Activated T-cell treated with anti-CD3 and anti-CD28 coated beads for 1 hour (primary cell): ENCODE measurements at places on chromosomes 1 and 21.
A peak's percentile ranks its signal among the peaks of the same experiment; 100 is the strongest.

DNA sequence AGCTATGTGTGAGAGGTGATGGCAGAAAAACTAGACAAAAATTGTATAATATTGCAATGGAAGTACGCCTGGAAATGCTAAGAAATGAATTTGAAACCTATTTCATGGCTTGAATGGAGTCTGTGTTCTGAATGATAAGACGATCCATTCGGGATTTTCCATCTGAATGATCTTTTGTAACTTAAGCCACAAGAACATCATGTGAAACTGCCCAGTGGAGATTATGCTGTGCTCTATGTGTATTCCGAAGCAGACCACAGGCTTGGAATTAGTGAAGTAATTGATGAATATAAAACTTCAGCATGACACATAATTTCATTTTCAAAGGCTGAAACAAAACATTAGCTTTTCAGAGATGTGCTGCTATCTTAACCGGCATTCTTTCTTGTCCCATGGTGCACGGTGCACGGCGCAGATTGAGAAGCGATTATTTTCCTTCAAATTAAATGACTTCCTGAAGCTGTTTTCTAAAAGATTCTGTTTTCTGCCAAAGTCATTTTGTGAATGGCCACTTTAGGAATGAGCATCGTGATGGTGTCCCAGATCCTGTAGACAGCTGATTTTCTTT, 652.9 kb downstream of the PLA2G4A start:
- no peak for DNase-seq

DNA sequence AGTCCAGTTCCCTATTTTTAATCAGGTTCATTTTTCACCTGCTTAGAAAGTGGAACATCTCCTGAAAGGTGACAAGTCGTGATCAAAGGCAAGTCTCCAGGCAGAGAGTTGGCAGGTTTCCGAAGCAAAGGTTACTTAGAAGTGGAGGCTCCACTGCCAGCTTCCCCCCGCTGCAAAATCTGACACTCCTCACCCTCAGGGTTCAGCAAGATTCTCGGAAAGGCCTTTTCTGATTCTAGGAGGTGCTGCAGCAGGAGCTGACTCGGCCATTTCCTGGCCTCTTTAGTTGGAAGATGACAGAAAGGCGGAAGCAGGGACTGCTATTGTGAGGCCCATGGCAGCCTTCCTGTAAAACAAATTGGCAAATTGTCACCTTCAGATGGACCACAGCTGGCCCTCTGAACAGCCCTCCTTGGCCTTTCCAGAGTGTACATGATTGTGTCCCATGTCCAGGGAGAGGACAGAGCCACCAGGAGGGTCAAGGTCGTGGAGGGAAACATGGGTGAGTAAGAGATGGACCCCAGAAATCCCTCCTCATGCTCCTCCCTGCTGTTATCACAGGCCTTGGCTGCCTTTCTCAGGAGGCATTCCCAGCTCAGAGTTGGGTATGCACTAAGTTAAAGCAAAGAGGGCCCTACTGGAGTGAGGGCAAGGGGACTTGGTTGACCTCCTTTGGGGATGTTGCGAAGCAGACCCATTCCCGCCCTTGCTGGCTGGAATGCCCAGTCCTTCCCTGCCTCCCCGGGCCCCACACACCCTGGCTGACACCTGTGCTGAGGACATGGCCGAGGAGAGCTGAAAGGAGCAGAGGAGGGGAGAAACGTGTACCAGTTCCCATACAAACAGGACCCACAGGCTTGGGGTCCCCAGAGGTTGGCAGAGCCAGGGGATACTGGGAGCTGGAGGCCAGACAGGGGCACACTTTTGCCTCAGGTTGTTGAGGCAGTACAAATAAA, 115.5 kb upstream of the IRF2BP2 start:
- peak; percentile 9 for DNase-seq

- no peak for DNase-seq
Observed at GRCh38 chr1:78292361-78292760, 198.4 kb upstream of the PTGFR start.

GRCh38 chr21:31526040-31526439, 133.5 kb upstream of the SOD1 start:
- DNase-seq: no peak

- no peak for DNase-seq
Observed at GRCh38 chr1:84583648-84584047, 9.4 kb upstream of the CTBS start.

- DNase-seq: no peak
Observed at GRCh38 chr1:180119837-180120236, 34.8 kb upstream of the QSOX1 start.

DNA sequence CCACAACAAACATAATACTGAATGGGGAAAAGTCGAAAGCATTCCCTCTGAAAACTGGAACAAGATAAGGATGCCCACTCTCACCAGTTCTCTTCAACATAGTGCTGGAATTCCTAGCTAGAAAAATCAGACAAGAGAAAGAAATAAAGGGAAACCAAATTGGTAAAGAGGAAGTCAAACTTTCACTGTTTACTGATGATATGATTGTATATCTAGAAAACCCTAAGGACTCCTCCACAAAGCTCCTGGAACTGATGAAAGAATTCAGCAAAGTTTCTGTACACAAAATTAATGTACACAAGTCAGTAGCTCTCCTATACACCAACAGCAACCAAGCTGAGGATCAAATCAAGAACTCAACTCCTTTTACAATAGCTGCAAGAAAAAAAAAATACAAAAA, 6.9 kb upstream of the F13B start:
- DNase-seq: no peak

- DNase-seq: no peak
Observed at GRCh38 chr1:200258447-200259375, 151.1 kb downstream of the ZNF281 start.

GRCh38 chr1:15687446-15687845, 3.3 kb downstream of the PLEKHM2 start:
- no peak for DNase-seq

- DNase-seq: no peak
Observed at GRCh38 chr1:6939363-6939762, 154.1 kb downstream of the CAMTA1 start.

DNA sequence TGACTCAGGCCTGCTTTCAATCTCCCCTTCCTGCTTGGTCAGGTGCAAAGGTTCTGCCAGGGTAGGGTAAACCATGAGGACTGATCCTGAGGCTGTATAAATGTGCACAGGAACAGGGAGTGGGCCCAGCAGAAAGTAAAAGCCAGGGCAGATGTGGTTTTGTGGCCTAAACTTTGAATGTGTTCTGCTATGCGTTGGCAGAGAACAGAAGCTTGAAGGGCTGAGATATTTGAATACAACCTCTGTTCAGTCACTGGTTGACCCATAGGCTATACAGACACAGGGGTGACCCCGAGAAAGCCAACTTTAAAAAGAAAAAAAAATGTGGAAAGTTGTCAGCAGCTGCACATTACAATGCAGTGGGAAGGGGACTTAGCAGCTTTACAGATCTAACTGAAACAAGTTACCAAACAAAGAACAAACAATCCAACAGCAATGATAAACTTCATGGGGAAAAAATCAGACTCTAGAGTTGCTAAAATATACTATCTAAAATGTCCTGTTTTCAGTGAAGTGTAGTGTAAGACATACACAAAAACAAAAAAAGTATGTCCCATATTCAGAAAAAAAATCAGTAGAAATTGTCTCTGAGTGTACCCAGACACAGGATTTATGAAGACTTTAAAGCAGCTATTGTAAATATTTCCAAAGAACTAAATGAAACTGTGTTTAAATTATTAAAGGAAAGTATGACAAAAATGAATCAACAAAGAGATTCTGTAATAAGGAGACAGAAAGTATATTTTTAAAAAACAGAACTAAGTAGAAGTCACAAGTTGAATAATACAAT, 216.1 kb downstream of the RPS6KC1 start:
- no peak for DNase-seq

- DNase-seq: no peak
Observed at GRCh38 chr1:55937840-55938375, 641.5 kb downstream of the PLPP3 start.

GRCh38 chr1:30697571-30698376, 25.6 kb downstream of the MATN1 start:
- no peak for DNase-seq

- no peak for DNase-seq
Observed at GRCh38 chr1:97634758-97635157, 286.1 kb downstream of the DPYD start.

GRCh38 chr21:23247334-23247733, 2249.1 kb downstream of the NCAM2 start:
- DNase-seq: no peak

DNA sequence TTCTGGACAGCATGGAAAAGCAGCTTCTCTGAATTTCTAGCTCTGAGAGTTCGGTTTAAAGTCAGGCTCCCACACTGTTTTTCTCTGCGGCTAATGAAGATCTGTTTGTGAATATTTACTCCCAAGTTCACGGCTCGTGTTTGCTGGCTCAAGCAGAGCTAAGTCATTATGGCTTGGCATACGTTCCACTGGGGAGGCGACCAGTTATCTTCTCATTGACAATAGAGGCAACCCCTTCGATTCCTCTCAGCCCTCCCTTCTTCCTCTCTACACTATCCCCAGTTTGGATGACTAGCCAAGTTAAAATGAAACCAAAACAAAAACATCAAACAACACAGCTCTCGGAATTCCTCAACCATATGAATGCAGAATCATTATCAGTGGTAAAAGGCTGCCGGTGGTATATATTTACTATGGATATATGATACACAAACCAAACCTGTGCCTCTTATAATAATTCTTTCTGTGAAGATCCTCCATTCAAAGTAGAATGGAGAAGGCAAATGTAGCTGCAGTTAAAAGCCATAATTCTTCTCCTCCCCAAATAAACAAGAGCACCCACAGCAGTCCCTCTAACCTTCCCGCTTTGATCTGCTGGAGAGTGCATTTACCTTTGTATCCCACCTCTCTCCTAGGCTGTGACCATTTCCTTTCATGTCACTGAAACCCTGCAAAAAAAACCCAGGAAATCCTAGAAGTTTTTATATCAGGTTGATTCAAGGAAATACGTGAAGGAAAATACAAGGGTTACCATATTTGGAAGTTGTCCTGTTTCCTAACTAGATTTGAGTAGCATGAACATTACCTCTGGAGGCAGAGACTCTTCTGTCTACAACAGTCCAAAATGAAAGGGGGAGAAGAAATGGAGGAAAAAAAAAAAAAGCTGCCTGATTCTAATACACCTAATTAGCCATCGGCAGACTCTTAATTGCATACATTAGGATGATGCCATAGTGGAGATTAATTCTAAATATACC, 108.3 kb upstream of the USH2A start:
- no peak for DNase-seq
